ENCODE measurements at places on chromosomes 1 and 21.

DNA sequence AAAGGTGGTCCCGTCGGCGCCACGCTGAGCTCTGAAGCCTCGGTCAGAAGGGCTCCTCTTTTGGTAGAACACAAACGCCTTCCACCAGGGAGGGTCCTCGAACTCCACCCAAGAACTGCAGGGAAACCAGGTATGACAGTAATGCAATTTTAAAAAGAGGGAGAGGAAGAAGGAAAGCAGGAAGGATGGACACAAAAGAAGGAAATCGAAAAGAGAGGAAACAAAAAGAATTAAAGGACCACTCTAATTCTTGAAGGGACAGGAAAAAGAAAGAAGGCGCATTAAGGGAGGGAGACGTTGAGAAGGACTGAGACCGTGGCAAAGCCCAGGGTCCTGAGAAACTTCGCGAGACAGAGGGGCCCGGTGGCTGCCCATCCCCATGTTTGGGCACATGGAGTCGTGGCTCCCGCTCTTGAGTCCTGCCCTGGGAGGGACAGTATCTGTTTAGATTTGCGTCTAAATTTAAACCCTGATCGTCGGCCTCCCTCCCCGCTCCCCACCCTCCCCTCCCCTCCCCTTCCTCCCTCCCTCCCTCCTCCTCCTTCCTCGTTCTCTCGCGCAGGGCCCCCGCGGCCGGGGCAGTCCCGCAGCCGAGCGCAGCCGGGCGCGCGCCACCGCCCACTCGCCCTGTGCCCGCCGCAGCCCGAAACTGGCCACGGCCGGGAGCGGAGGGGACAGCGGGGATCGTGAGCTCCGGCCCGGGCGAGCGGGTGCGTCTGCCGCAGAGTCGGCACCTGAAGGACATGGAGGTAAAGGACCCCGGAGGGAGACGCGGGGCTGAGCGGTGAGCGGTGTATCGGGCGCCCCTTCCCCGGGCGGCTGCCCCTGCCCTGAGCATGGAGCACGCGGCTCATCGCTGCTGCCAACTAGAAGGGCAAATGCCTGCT lies at the start of gene RCSD1:
TSS of gene RCSD1 (plus strand) at position 552 of the 887 bp plus-strand sequence. CDS start at position 744, 192 bp downstream.
- peak; percentile 79 for DNase-seq

GRCh38 chr21:44510508-44511218 lies 29.3 kb downstream of the KRTAP10-1 start:
- DNase-seq: peak; percentile 64

GRCh38 chr1:23522244-23522982 lies 8.6 kb downstream of the E2F2 start:
- no peak for DNase-seq

DNA sequence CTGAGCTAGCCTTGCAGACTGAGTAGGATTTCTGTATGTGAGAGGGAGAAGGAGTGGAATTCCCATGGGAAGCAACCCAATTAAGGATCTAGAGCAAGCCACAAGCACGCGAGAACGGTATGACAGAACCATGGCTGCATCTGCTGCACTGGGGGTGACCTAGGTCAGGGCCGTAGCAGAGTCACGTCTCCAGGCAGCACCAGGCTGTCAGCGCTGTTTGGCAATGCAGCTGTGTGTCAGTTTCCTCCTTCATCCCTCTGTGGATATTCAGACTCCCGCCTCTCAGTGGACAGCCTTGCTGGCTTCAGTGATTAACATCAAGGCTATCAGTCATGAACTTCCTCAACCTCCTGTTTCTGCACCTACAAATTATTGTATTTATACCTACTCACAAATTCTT lies 118.1 kb upstream of the PPP2R5A start:
- DNase-seq: no peak

DNA sequence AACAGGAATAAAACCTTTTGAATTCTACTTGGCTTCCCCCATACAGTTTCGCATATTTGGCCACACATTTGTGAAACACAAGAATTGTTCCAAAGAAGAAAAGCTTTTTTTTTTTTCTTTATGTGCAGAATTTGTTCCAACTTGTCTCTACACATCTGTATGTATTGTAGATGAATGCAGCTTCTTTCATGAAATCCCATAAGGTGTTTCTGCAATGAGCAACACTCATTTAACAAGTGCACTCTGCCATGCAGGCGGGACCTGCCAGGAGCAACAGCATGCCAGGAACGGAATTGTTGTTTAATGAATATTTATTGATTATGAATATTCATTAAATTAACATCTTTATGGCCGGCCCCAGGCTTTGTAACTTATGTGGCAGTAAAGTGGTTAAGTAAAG lies 1075.0 kb downstream of the TTLL7 start:
- DNase-seq: no peak

DNA sequence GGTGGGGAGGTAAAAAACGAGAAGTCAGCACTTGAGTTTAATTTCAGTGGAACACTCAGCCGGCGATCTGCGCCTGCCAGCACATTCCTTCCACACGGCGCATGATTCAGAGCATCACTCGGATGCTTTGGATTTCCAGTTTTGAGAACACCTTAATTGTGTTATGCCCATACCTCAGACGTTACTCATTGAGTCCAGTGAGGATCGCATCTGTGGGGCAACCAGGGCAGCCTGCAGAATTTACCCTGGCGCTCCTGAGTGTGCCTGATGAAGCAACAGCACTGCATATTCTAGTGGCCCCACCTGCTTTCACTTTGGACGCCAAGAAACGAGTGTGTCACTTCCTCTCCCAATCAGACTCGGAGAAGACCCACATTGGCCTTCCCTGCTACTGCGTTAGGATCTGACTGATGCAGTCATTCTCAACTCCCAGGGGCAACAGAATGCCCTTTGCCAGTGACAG lies 19.9 kb downstream of the FAM89A start:
- no peak for DNase-seq

- no peak for DNase-seq
Measured at GRCh38 chr1:227759341-227760300, 24.4 kb downstream of the SNAP47 start.

- DNase-seq: peak; percentile 68
Measured at GRCh38 chr1:227762231-227762911, 27.1 kb downstream of the SNAP47 start.

DNA sequence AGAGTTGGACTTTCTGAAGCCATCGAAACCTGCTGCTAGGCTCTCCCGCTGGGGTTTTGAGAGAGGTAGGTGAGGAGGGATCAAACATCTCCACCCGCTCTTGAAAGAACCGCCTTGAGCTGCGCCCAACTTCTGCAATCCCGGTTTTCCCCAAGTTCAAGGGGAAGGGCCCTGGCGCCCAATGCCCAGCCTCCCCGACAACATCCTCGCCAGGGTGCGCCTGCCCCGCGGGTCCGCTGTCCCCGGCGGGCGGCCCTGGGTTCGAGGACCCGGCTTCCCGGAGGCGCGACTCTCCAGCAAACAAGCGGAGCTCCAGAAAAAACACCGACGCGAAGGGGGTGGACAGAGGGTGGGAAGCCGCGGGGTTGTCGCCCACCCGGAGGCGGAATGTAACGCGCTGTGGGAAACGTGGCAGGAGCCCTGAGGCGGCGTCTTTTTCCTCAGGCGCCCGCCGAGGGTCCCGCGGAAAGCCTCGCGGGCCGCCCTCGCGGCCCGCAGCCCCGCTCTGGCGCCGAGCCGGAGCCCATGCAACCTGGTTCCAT lies 607 bp downstream of the BTG3 start:
- peak; percentile 54 for DNase-seq

DNA sequence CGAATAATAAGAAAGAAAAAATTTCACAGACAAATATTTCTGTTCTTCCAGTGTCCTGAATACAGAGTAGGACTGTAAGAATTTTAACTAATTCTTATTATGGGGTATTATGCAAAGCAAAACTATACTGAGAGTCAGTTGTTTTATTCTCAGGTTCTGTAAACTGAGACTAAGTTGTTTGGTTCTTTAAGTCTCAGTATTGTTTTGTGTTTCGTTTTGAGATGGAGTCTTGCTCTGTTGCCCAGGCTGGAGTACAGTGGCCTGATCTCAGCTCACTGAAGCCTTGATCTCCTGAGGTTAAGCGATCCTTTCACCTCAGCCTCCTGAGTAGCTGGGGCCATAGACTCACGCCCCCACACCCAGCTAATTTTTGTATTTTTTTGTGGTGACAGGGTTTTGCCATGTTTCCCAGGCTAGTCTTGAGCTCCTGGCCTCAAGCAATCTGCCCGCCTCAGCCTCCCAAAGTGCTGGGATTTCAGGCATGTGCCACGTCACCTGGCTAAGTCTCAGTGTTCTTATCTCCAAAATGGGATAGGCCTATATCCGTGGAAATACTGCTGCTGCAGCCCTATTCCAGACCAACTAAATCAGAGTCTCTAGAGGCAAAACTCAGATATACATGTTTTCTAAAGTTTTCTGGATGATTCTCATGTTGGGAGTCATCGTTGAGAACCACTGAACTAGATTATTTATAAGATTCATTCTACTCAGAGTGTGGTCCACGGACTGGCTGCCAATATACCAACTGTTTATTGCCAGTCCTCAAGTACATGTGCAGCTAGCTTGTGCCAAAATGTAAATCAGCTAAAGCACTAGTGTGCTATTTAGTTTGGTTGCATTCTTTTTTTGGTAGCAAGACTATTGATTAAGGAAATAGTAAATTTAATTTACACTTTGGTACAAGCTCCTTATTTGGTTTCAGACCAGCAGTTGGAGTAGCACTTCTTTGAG lies 116.6 kb downstream of the HS2ST1 start:
- DNase-seq: peak; percentile 68

DNA sequence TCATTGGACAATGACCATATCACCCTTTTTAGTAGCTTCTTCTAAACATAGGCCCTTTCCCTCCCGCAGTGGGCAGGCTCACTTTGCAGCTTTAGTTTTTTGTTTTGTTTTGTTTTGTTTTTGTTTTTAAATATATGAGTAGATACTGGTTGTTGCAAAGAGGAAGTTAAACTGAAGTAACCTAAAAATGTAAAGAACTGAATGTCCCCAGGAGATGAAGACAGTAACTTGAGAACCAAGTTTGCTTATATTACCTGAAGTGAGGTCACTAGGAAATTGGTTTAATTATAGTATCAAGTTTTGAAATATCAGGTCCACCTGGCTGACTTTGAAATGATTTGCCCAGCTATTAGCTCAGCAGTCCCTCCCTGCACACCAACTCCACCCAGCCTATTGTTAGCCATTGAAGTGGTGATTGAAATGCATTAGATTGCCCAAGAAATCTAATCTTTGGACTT lies 18.2 kb downstream of the SMAP2 start:
- no peak for DNase-seq

GRCh38 chr1:64546013-64546412 lies 76.1 kb downstream of the CACHD1 start:
- no peak for DNase-seq

- DNase-seq: no peak
Measured at GRCh38 chr1:179311149-179311700, 17.6 kb downstream of the SOAT1 start.

DNA sequence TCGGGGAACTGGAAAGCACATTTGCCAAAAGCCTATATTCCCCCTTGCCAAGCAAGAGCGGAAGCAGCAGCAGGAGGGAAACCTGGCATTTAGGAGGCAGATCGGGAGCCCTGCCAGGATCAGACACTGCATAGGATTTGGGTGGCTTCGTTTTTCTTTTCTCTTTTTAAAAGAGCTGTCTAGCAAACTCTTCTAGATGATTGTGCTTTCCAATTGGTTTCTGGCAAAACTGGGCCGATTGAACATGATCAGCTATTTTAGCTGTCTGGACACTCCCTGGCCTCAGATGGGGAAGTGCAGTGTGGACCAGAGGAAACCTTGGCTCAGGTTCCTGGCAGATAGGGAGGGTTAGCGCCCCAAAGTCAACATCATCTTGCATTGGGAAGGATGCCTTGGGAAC lies 414.0 kb upstream of the KAZN start:
- DNase-seq: no peak

- DNase-seq: no peak
Measured at GRCh38 chr21:30590297-30590696, at the start of gene KRTAP22-2. TSS of gene KRTAP22-2 (minus strand) at chr21:30590397.

- no peak for DNase-seq
Measured at GRCh38 chr1:245188403-245188802, 33.6 kb downstream of the KIF26B start.

- no peak for DNase-seq
Measured at GRCh38 chr1:121448851-121449250, 264.1 kb downstream of the SRGAP2C start.

- no peak for DNase-seq
Measured at GRCh38 chr1:207070811-207071210, 17.7 kb downstream of the PFKFB2 start.

- DNase-seq: peak; percentile 69
Measured at GRCh38 chr1:84781946-84782771, 91.9 kb upstream of the SSX2IP start.

- no peak for DNase-seq
Measured at GRCh38 chr21:39000496-39000895, 182.8 kb downstream of the PSMG1 start.

Data from GM06990 (cell line).